ENCODE measurements at places on chromosomes 7 and 10.

DNA sequence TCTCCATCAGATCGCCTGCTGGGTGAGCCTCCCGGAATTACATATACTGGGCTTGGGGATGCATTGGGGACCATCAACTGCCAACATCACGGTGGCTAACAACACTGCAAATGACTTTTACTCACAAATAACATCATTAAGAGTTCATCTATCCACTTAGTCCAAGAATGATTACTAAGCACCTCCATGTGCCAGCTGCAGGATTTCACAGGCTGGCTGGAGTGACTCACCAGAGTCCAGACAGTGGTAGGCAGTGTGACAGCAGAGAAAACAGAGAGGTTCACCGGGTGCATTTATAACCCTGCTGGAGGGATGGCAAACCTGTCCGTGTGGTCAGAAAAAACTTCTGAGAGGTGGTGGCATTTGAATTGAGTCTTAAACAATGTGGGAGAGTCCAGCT is 3.2 kb upstream of the IGFBP3 start:
- DNase-seq: no peak

DNA sequence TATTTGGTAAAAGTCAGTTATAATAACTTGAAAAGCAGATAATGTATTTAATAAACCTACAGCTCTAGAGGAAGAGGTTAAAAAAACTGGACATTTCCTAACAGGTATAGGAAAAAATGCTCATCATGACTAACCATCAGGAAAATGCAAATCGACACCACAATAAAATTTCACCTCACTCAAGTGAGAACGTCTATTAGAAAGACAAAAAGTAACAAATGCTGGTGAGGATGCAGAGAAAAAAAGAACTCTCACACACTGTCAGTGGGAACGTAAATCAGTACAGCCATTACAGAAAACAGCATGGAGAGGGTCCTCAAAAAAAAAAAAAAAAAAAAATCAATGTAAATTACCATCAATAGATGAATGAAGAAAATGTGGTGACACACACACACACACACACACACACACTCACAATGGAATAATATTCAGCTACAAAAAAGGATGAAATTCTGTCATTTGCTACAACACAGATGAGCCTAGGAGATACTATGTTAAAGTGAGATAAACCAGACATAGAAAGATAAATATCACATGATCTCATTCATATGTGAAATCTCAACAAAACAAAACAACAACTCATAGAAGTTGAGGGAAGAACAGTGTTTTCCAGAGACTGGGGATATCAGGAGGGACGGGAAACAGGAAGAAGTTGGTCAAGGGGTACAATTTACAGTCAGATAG is 20.1 kb downstream of the EPC1 start:
- DNase-seq: no peak

DNA sequence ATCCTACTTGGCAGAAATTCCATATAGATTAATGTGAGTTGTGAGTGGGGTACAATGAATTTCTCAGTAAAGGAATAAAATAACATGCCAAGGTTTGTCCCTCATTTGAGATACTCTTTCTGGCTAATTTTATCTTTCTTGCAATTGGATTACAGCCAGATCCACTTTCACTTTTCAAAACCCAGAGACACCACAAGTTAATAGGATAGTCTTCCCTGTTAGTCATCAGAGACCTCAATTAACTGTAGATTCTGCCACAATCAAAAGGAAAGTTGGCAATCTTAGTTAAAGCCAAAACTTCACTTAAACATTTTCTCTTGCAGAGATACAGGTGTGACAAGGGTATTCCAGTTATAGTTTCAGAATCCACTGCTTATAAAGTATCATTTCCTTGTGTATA is 91.4 kb upstream of the PHYHIPL start:
- DNase-seq: no peak

GRCh38 chr10:109838592-109839244 is 84.6 kb downstream of the XPNPEP1 start:
- no peak for DNase-seq

GRCh38 chr10:44921061-44921460 is 9.9 kb downstream of the TMEM72 start:
- DNase-seq: no peak

- DNase-seq: no peak
These were observed 209.0 kb downstream of the MAGI2 start for GRCh38 chr7:79244482-79244881.

DNA sequence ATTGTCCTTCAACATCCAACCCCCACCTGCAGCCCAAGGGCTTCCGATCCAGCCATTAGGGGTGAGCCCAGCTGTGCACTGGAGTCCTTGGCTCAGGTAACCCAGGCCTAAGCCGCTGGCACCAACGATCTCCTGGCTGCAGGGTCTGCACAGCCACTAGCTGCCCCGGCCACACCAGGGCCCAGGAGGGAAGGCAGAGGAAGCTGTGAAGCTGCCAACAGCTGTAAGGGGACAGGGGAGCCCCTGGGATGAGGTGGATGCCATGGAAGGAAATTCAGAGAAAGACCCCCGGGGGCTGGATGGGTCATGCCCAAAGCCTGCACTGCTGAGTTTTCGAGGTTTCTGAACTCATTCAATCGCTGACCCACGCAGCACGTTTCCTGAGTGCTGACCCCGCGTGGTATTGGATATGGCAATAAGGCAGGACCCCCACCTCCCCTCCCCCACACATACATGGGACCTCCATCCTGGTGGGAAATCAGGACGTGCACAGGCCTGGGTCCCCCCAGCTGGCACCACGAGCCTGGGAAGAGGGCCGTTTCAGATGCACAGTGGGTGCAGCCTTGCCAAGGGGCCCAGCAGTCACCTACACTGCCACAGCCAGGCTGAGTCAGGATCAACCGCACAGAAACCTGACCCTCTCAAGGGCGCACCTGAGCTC is 170.3 kb downstream of the DIP2C start:
- no peak for DNase-seq

DNA sequence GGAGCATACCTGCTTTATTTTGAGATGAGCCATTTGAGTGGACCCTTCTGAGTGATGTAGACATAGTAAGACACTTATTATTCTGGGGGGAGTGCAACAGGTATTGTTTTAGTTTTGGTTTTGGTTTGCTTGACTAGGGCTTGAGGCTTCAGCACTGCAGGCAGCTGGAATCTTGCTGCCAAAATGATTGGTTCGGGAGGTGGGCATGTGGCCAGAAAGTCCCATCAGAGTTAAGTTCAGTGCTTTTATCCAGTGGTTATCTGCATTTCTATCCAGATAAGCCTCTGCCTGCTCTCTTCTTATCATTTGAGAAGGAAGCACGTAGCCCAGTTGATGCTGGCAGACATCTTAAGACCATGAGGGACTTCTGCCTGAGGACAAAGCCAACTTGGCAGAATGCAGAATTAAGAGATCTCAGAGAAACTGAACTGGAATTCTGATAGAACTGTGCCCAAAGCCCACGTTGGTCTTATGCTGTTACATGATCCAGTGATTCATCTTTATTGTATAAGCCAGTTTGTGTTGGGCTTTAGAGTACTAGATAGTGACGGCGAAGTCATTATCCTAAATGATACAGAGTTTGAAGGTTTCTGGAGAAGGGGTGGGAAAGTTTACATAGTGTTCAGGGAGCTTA is 9.6 kb upstream of the JAZF1 start:
- DNase-seq: no peak

DNA sequence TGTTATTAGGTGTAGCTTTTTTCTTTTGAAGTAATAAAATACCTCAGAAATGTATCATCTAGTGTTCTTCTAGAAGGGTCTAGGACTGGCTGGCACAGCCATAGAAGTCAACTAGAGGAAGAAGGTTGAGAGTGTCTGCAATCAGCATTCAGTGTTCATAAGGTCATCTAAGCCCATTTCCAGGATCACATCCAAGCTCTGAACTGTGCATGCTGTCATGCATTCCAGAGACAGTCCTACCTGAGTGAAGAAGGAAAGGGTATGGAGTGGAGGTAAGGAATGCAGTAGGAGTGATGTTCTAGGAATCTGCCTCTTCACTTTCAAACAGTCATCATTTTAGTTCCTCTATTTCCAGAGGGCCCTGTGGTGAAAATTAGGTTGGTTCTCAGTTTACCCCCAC is 789.7 kb downstream of the GATA3 start:
- DNase-seq: no peak

GRCh38 chr10:129495698-129496097 is 28.7 kb downstream of the MGMT start:
- no peak for DNase-seq
